ENCODE measurements at places on chromosomes 12 and 14.

DNA sequence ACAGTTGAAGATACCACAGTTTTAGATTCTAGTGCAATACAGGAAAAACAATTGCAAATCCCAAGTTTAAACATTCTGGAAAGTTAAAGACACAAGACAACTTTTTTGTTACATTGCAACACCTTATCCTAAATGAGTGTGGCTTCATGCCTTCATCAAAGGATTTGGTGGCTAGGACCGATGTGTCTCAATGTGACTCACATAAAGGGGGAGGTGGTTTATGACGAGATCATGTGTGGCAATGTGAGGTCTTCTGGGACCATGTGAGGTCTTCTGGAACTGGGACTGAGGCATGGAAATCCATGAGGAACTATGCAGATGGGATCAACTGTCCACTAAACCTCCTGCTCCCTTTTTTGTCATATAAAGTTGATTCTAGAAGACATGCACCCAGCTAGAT is 166.2 kb downstream of the PAX9 start:
- no peak for DNase-seq

- no peak for DNase-seq
These were observed 181.5 kb downstream of the ACSS3 start for GRCh38 chr12:81259360-81259759.

- DNase-seq, result no peak
These were observed 2.0 kb downstream of the RFLNA start for GRCh38 chr12:124296916-124297351.

DNA sequence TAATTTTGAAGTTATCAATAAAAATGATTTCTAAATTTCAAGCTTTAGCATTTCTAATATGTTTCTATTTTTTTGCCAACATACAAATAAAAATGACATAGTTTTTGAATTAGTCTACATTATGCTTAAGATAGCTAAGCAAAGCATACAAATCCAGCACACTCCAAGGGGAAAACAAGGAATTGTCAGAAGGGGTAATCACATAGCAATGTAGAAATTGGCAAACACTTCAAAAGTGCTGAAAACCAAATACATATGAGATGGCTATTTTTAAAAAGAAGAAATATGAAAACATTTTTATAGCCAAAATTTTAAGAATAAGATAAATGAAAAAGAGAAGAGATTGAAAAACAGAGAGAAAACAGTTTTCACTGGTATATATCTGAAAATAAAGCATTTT is 308.0 kb downstream of the SLC6A15 start:
- DNase-seq, result no peak

DNA sequence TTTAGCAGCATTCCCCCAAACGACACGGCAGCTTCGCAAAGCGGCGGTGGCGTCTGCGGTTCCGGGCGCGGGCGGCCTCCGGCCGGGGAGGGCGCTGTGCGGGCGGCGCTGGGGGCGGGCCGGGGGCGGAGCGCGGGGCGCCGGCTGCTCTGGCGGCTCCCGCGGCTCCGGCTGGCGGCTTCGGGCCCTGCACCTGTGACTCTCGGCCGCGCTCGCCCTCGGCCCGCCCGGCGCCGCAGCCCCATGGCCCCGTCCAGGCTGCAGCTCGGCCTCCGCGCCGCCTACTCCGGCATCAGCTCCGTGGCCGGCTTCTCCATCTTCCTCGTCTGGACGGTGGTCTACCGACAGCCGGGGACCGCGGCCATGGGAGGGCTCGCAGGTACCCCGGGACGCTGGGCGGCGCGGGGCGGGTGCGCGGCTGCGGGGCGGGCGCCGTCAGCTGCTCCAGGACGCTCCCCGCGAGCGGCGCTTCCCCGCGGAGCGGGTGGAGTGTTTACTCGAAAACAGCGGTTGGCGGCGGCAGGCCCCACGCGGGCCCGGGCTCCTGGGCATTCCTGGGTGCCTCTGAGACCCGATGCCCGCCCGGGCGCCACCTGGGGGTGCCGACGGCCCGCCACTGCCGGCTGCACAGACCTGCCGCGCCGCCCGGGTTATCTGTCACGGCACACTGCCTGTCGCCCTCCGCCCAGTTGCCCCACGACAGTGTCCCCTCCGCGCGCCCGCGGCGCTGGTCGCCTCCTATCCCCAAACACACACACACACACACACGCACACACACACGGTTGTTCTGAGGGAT is at the start of gene SLC48A1:
Gene SLC48A1, plus strand, starts transcription at position 177 of the 796 bp plus-strand sequence. Its CDS starts 67 bp downstream, at position 244.
- DNase-seq, result peak; percentile 51

GRCh38 chr14:29800961-29801360 is 126.7 kb downstream of the PRKD1 start:
- no peak for DNase-seq

DNA sequence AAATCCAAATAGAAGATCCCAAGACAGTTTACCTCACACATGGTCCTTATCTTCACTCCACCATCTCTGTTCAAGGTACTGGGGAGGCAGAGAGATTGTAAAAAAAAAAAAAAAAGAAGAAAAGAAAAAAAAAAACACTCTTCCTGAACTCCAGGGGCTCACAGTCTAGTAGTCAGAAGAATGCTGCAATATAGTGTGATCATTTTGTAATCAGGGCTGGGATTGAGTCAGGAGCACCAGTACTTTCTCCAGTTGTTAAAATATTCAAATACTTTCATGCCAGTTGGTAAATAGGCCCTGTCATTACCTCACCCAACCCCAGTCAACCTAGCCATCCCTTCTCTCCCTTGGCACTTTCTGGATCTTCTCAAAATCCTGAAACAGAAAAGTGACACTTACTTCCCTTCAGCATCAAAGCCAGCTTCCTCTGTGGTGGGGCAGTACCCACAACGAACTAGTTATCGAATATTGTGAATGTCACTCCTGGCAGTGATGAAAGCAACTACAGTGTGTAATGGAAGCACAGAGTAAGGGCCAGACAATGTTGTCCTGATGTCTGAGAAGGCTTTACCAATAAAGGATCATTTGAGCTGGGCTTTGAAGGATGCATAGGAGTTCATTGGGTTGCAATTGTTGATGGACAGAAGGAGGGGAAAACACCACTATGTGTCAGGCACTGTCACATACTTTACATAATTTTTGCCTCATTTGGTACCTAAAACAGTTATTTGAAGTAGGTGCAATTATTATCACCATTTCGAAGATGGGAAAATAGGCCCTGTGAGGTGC is 44.3 kb upstream of the HSPB8 start:
- no peak for DNase-seq

GRCh38 chr12:122471324-122472226 is 29.2 kb downstream of the ZCCHC8 start:
- no peak for DNase-seq

GRCh38 chr12:56450241-56450640 is 1.0 kb upstream of the TIMELESS start:
- no peak for DNase-seq

DNA sequence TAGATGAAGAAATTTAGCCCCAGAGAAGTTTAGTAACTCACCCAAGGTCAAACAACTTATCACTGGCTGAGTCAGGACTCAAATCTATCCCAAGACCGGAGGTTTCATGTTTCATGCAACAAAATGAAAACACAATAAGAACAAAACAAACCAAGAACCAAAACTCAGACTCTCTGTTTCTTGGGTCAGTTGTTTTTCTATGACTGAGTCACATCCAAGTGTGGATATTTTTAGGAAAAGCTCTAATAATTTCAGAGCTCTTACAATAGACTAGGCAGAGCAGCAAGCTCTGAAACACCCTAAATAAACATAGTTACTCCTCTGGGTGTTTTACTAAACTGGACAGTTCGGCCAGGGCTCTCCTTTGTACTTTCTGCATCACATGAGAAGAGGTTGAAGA is 87.6 kb upstream of the PRB2 start:
- no peak for DNase-seq

GRCh38 chr12:46839232-46839631 is 13.4 kb upstream of the SLC38A4 start:
- DNase-seq, result no peak

DNA sequence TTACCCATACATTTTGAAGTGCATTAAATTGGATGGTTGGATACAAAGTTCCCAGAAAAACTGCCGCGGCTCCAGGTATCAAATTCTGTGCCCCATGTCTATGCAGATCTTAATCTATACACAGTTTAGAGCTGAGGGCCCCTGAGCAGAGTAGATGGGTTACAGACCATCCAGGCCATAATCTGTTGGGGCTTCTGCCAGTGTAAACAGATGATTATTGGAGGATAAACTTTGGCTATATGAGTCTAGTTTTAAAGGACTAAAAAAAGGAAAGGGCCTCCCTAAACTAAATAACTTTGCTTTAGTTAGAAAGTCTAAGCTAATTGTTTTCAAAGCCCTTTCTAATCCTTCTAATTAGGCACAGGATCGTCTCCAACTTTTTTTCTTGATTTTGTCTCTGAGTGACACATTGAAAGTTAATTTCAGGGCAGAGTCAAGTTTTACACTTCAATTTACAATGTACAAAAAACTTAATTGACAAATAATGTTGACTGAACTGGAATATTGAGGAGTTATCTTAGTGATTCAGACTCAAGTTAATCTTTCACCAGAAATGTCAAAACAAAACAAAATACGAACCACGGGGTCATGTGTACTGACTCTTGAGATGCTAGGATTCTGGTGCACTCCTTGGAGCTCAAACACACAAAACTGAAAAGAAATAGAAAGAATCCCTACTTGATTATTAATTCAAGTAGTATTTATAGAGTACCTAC is 133.9 kb upstream of the SCAF11 start:
- no peak for DNase-seq

GRCh38 chr12:82593901-82594396 is 92.8 kb upstream of the TMTC2 start:
- no peak for DNase-seq

- DNase-seq, result no peak
These were observed 1494.0 kb upstream of the TMEM132C start for GRCh38 chr12:126773012-126773411.

- DNase-seq, result no peak
These were observed 41.3 kb upstream of the CTDSP2 start for GRCh38 chr12:57887631-57888408.

DNA sequence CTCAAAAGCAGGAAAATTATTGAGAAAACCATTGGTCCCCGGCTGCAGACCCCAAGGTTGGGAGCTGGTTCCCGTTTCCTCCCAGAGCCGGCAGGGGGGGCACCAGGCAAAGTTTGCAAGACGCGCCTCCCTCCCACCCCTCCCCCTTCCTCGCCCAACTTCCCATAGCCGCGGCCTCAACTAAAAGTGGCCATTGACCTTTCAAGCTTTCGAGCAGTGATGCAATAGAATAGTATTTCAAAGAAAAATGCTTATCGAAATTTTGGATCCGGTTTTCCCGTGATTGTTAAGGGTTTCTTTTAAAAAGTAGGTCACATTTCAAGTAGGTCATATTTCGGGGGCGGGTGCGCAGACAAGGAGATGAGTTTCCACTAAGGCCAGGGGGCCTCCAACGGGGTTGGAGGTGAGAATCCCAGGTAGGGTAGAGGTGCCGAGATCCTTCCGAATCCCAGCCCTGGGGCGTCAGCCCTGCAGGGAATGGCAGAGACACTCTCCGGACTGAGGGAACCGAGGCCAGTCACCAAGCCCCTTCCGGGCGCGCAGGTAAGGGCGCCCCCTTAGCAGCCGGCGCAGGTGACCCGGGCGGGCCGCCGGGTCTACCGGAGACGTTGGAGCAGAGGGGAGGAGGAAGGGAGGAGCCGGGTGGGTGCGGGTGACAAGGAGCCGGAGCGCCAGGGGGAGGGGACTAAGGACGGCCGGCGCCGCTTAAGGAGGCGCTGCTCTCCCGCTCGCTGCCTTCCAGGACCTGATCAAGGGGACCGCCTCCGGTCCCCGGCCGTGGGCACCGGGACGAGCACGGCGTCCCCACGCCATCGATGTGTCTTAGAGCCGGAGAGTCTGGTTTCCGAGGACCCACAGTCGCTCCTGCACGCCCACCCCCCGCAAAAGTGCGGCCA is 2.6 kb upstream of the SOCS2 start:
- DNase-seq, result peak; percentile 71

DNA sequence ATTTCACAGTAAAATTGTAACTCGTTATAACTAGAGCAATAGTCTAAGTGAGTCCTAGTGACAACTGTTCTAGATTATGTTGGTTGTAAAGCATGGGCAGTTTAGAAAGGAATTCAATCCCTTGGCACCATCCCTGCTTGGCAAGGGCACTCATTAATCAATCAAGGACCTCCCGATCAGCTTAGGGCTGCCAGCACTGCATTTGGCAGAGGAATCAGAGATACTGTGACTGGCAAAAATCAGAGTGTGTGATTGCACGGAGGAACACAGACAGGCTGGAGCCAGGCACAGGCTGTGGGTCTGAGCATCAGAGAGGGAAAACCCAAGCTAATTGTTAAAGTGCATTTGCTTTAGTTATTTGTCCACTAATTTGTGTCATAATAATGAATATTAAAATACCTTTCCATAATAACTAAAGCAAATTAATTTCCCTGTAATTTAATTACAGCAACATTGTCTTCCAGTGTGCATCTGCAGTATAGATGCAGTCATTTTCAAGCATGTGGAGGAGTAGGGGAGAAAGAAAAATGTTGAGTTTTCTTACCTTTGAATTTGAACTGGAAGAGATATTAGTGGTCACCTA is 3.2 kb upstream of the EGLN3 start:
- DNase-seq, result no peak

DNA sequence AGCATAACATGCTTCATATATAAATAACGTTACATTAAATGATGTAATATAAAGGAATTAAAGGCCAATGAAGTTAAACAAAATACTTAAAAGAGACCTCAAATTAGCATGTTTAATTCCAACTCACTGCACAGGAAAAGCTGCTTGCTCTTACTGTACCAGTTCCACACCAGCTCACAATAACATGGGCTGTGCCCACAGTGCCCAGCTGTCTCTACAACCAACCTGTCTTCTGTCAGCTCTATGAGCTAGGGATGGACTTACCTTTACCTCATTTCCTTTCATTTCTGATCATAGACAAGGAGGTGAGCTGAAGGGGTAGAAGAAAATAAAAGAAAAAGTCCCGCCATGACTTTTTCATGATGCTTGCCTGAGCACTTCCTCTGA is 64.8 kb downstream of the NKX2-1 start:
- DNase-seq, result no peak

- no peak for DNase-seq
These were observed 15.1 kb upstream of the AMN start for GRCh38 chr14:102907303-102907844.

- DNase-seq, result no peak
These were observed 53.8 kb downstream of the PHETA1 start for GRCh38 chr12:111314953-111315539.

GRCh38 chr12:127726671-127727315 is 540.2 kb upstream of the TMEM132C start:
- no peak for DNase-seq

- DNase-seq, result no peak
These were observed 126.3 kb upstream of the FBXO33 start for GRCh38 chr14:39558525-39558924.

- no peak for DNase-seq
These were observed 264.6 kb downstream of the NELL2 start for GRCh38 chr12:44611538-44611937.

- no peak for DNase-seq
These were observed 407.0 kb downstream of the MED13L start for GRCh38 chr12:115870510-115870909.
